ENCODE measurements at places on chromosomes 3 and 15. TPM values are rescaled to one million over a fixed set of nuclear protein-coding genes. Genes with fewer than 3 reads are reported as not detected.

GRCh38 chr3:128844502-128844901 is 34.9 kb upstream of the ACAD9 start:
- no peak overlapping the region for H3K4me3 ChIP-seq
- no peak for DNase-seq
- no peaks in the 10 kb centered on the region for H3K36me3 ChIP-seq
- peaks cover 14% of the 10 kb centered on the region for H3K4me1 ChIP-seq
- H3K27ac ChIP-seq = no peak overlapping the region

DNA sequence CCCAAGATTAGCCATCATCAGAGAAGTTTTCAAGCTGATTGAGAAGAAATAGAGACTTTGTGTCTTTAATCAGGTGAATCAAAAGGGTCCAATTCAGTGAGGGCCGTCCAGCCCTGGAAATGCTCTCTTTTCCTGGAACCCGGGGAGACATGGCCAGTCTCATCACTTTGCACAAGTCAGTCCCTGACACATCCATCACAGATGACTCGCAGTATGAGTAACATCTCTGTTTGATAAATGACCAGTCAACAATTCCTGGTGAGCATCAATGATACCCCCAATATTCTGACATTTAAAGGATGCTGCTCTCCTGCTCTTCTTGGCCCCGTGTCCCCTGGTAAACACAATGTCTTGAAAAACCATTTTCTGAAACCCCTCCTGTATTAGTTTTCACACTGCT is 26.7 kb downstream of the C3orf20 start:
- H3K4me1 ChIP-seq = no peaks in the 10 kb centered on the region
- H3K4me3 ChIP-seq = no peak overlapping the region

- no peak overlapping the region for H3K4me3 ChIP-seq
- H3K27ac ChIP-seq = no peak overlapping the region
- peaks cover 1% of the 10 kb centered on the region for H3K27me3 ChIP-seq
- DNase-seq = no peak
Observed at GRCh38 chr3:174158674-174159073, 700.5 kb upstream of the NAALADL2 start.

- H3K4me3 ChIP-seq = no peak overlapping the region
- H3K27ac ChIP-seq = no peak overlapping the region
- H3K27me3 ChIP-seq = no peaks in the 10 kb centered on the region
- peaks cover 23% of the 10 kb centered on the region for H3K36me3 ChIP-seq
Observed at GRCh38 chr3:15591928-15592327, 9.4 kb downstream of the HACL1 start.

The TMOD2 gene
- polyA plus RNA-seq = 0.23 TPM

The MITF gene
- polyA plus RNA-seq = 2.3 TPM
